ENCODE measurements at places on chromosomes 6 and 20.

- DNase-seq: no peak
Measured at GRCh38 chr20:8515810-8516435, 383.9 kb downstream of the PLCB1 start.

DNA sequence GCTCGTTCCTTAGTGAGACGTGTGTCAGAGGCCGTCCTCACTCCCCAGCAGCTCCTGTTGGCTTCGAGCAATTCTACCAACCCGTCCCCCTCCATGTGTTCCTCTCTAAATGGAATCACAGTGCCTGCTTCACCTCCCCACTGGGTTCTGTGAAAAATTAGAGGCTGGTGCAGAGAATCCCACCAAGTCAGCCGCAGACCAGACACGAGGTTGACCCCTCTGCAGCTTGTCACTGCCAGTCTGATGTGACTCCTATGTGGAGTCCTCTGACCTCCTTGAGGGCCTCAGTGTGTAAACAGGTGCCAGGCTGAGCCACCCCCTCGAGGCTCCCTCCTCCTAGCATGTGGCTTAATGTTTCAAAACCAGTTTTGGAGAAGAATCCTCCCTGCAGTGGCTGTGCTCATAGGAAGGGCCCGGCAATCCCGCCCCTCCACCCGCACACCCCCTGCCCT is 12.6 kb upstream of the IRF4 start:
- DNase-seq: no peak

- DNase-seq: no peak
Measured at GRCh38 chr20:44761423-44761822, 15.8 kb downstream of the KCNK15 start.

DNA sequence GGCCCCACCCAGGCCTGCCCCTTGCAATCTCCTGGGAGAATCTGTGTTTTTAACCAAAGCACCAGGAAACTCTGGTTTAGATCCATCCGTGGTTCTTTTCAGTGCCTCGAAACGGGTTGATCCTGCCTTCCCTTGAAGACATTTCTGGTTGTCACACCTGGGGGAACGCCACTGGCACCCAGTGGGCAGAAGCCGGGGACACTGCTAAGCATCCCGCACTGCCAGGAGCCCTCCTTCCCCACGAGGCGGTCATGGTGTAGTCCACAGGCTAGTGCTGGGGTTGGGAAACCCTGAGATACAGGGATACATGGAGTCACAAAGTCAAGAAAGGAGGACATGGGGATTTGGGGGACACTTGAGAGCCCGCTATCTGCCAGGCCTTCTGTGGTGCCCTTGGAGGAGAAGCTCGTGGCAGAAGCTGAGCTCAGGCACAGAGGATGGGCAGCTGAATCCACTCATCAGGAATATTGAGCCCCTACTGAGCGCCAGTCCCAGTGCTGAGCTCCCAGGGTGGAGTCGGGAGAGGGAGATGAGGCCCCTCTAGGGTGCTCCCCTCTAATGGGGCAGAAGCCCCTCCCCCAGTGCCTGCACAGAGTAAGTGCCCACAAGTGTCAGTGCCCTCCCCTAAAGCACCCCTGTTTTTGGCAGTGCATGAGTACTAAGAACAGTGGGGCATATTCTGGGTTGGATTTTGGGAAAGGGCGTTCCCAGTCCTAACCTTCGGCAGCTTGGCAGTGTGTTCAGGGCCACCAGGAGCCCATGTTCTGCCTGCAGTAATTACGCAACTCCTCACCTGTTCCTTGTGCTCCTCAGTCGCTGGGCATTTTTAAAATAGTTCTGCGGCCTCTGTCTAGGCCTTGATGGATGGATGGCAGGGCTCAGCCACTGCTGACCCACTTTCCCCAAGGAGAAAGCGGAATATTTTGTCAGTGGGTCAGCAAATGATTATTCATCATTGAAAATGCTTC is 25.6 kb upstream of the PHACTR3 start:
- DNase-seq: no peak

GRCh38 chr6:74491844-74492374 is 713.9 kb downstream of the COL12A1 start:
- no peak for DNase-seq

GRCh38 chr6:37483917-37484785 is 15.5 kb downstream of the CCDC167 start:
- DNase-seq: peak; percentile 55
